D721Med (cell line): ENCODE measurements at places on chromosomes 7 and 10.

DNA sequence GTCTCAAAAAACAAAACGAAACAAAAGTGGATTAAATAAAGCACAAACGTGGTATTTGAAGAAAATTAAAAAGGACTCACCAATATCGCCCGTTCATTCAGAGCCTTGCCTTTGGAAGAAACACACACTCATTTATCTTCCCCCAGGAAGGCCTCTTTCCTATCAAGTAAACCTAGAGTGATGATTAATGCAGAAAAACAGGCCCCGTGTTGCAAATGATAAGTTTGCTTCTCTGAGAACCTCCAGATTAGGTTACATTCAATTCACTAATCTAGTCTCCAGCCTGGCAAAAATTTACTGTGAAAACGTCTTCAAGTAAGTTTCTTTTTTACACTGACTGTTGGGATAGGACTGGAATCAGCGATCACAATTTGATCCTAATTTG, 78.0 kb upstream of the C1GALT1 start:
- DNase-seq, result no peak

GRCh38 chr7:151239837-151240459, 7.7 kb downstream of the CHPF2 start:
- DNase-seq, result no peak

DNA sequence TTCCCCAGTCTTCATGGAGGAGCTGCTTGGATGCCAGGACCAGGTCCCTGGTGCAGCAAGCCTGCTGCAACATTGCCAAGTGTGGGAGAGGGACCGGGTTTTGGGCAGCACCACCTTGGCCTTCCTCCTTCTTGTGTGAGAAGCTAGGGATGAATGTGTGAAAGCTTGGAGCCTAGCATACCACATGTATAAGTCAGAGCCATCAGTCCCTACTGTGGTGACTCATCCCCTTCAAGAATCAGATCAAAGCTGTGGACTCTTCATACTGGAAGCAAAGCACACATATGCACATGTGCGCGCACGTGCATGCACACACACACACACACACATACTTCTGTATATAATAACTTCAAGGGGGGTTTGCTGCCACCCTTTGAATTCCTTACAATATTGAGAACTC, 527.8 kb downstream of the LRMDA start:
- no peak for DNase-seq

GRCh38 chr7:98038321-98038720, 48.3 kb upstream of the OCM2 start:
- DNase-seq, result no peak

DNA sequence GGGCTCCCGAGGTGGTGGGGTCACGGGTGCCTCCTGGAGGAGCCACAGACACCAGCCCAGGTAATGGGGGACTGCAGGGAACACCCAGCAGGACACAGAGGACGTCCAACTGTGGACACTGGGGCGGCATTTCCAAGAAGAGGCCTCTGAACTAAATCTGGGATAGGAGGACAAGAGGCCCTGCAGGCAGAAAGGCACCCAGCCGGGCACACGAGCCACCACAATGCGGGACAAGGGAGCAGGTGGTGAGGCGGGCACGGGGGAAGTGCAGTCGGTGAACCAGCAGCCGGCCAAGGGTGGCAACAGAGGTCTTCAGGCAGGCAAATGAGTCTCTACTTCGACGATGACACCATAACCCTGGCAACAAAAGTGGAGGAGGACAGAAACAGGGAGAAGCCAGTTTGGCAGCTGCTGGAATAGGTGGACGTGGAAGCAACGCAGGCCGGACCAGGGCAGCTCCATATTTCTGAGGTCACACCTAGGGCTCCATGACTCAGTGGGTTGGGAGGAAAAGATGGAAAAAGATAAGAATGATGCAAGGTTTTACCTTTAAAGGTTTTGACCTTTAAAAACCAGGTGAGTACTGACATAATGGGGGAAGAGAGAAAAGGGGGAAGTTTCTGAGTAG, 26.1 kb upstream of the GALNTL5 start:
- DNase-seq, result no peak

DNA sequence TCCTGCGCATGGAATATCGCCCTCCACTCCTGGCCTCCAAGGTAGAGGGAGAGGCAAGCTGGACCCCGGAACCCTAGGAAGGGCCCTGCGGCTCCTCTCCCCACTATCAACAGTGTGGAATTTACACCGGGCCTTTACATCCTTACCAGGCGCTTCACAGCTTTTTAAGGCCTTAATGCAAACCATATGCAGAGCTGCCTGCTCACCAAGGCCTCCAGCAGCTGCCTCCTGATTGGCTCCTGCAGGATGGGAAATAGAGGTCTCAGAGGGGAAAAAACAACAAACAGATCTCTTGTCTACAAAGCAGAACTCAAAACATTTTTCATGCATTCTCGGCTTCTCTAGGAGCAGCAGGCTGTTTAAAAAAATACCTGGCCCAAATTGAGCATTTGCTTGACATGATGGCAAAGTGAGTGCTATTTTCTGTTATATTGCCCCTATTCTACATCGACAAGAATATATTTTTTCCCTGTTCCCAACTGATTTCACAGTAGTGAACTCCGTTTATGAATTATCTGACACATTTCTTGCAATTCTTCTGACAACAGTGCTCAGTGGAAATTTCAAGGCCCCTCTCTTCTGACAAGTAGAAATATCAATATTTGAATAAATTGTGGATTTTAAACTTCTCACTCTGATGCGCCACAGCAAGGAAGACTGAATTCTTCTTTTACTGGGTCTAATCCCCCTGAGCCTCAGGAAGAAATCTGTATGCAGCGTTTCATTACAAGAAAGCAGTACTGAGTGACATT, 51.7 kb downstream of the EBF3 start:
- DNase-seq, result no peak

DNA sequence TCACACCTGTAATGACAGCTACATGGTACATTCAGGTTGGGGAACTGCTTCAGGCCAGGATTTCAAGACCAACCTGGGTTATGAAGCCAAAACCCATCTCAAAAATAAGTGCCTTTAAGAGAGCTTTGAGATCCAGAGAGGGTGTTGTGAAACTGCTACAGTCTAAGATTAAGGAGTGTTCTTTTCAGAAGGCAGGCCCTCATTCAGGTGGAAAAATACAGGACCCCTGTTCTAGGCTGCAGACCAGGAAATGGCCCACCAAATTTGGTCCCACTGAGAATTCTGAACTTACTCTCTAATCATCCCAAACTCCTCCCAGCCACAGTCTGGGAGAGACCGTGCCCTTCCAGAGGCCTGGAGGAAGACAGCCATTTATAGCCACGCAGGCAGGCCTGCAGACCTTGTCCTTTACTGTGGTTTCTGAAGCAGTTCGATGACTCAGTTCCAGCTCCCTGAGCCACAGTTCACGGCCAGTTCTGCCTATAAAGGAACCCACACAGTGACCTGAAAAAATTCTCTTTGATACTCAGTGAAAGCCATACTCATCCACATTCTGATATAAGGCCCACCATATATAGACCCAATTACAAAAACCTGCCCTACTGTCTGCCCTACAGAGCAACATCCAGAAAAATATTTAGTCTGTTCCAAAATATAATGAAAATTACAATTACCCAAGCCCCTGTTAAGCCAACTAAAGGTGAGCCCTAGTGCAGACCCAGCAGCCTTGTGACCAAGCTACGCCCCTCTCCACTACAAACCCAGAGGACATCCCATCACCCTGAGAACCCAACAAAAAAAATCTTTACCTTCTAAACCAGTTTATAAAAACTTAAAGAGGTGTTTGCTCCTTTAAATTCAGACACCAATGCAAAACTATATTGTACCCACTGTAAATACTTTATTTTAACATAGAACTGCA, 21.2 kb downstream of the ZNF680 start:
- DNase-seq, result no peak

DNA sequence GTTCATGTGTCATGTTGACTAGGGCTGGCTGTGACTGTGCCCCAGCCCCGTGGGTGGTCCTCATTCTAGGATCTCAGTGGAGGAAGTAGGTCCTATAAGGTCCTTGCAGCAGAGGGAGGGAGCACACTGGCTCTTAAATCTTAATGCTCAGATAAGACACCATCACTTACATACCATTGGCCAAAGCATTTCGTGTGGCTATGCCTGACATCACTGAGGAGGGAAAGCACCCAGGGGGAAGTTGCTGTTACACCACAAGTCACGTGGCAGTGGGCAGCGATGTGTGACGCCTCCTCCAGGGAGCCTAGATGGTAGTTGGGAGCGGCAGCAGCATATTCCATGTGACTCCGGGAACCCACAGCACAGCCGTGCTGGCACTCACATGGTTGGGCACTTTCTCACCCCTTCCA, 224.7 kb upstream of the SH2B2 start:
- no peak for DNase-seq

GRCh38 chr7:8354503-8354902, 78.9 kb upstream of the NXPH1 start:
- no peak for DNase-seq

DNA sequence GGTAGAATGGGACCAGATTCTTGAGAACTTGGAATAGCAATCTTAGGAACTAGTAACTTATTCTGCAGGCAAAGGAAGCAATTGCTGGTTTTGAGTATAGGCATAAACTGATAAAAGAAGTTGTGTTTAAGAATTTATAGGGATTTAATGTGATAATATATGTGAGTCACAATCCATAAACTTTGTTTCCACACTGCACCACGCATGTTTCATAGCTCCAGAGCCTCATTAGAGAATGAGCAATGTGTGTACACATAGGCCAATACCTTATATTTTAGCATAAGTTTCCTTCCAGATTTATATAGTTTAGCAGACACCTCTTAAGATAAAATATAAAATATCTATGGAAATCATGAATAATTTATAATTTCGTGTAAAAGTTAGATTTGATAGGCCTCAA, 175.5 kb upstream of the SEMA3A start:
- DNase-seq, result no peak

DNA sequence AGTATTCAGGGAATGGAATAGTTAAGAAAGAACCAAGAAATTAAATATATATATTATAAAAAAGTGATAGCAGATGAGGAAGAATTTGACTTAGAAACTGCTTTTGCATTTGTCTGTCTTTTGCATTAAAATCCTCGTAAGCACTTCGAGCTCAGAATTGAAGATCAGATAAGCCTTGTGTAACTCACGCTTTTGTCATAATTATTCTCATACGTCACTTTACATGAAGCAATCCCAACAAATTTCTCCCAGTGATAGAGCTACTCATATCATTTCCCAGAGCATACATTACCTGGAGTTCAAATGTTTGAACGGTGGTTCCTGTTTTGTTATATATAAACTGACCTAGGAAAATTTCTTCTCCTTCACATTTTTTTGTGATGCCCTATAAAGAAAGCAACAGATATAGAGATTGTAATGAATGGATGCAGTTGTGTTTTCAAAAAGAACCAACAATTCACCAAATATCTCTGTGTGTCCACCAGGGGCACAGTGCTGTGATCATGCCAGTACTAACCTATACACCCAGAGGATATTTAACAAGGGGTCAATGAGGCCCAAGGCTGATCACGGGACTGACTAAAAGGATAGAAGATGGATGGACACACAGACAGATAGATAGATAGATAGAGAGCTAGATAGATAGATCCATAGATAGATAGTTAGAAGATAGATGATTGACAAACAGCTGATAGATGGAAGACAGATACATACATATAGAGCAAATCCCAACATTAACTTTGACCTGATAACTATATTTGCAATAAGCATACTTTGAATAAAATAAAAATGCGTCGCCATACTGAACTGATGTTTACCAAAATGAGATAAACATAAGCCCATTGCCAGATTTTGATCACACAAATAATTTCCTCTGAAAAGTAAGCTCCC, 9.3 kb upstream of the HUS1 start:
- DNase-seq, result no peak

GRCh38 chr7:50142425-50143017, 49.5 kb upstream of the ZPBP start:
- DNase-seq, result no peak

DNA sequence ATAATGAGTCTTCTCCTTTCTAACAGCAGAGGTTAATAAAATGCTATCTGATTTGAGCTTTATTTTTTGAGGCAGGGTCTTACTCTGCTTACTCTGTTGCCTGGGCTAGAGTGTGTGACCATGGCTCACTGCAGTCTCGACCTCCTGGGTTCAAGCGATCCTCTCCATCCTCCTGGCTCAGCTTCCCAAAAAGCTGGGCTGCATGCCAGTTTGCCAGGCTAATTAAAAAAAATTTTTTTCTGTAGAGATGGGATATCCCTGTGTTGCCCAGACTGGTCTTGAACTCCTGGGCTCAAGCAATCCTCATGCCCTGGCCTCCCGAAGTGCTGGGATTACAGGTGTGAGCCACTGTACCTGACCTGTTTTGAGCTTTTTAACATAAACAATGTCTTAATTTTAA, 56.7 kb downstream of the SCD start:
- no peak for DNase-seq

DNA sequence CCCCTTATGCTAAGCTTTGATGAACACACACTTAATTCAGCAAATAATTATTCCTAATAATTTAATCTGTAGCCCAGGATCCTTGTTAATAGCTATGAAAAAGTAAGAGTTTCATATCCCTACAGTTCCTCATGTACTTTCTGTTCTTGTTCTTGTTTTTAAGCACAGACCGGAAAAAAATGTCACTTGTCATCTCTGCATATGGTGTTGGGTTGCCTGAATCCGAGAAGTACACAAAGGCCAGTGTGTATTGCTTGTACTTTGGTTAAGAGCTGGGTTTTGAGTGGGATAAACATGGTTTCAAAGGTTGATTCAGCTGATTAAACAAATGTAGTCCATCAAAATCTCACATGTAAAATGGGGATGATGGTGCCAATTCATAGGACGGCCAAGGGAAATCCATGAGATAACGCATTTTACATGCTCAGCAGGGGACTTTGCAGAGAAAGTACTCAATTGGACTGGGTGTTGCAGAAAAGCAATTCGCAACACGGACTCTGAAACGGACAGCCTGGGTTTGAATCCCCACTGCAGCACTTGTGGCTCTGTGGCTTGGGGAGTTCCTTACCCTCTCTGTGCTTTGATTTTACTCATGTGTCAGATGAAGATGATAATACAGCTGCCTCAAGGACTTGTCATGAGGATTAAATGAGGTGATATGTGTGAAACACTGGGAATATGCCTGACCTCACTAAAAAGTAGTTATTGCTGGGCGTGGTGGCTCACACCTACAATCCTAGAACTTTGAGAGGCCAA, 71.7 kb downstream of the MAP3K8 start:
- DNase-seq, result no peak
